Activated naive CD8-positive, alpha-beta T cell treated with anti-CD3 and anti-CD28 coated beads, Interleukin-2, amount 50 U/mL, for 24 hours (primary cell): ENCODE measurements at places on chromosomes 1 and 21.

GRCh38 chr1:161747801-161748200 lies 1.8 kb upstream of the DUSP12 start:
- DNase-seq, result no peak

- no peak for DNase-seq
Observed at GRCh38 chr1:230128569-230129285, 61.7 kb downstream of the GALNT2 start.

DNA sequence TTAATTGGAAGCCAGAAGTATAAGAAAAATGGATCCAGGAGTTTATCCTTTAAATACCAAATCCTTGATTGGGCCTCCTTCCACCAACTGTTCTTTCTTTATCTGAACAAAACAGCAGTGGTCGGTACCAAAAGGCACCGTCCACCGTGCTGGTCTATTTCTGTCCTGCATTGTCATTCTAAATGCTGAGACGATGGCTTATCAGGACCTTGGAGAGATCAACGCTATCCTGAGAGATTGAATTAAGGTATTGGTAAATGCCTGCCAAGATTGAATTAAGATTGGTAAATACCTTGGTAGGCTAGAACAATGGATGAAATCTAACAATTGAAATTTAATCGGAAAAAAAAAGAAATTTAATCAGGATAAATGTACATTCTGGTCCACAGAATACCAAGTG lies 73.4 kb upstream of the SOD1 start:
- DNase-seq, result no peak

DNA sequence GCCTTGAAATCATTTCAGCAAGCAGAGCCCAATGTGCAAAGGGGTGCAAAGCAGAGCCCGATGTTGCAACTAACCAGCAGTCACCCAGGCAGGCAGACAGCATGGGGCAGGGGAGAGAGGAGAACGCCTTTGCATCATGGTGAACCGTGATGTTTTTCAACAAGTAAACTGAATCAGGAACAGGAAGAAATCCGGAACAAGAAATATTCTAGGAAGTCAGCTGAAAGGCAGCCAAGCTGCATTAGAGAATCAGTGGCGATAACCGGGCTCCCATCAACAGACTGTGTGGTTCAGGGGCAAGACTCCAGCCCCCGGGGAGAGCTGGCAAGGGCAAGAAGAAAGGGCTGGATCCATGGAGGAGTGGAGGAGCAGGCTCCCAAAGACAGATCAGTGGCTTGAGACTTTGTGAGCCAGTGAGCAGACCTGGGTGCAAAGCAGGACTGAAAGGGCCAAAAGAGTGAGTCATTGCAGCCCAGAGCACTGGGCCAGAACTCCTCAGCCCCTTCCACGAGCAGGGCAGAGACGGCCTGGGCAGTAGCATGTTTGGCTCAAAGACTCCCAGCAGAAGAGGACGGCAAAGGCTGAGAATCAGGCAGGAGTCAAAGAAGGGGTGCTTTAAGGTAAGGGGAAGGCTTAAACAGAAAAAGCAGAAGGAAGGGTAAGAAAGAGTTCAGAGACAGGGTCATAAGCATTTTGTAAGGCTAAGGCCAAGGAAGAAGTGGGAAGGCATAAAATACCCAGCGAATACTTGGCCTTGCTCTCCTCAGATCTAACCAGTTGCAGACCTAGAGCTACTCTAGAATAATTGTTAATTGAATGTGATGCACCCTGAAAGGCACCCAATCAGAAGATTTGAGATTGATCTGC lies 155.0 kb downstream of the SETD4 start:
- no peak for DNase-seq

DNA sequence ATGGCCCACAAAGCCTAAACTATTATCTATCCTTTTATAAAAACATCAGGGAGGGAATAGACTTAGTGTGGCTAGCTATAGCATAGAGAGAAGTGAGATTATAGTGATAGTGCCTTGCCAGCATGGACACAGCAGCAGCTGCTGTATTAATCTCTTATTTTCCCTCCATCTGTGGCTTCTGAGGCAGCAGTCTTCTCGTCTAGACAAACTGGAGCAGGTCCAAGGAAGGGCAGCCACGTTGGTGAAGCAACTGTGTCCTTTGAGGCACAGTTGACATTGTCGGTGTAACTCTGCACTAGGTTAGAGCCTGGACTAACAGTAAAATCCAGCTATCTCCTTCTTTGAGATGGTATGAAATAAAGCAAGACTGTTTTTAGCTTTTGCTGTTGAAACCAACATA lies 131.3 kb downstream of the CACHD1 start:
- no peak for DNase-seq
